ENCODE measurements at places on chromosomes 11 and 22. TPM values are rescaled to one million over a fixed set of nuclear protein-coding genes. Genes with fewer than 3 reads are reported as not detected.

Gene VPS26B
- 30.3 TPM for total RNA-seq

Gene SEZ6L
- not detected for total RNA-seq

Gene SMC1B
- total RNA-seq: 2.1 TPM

Gene LYVE1
- not detected for total RNA-seq

Gene SUSD2
- total RNA-seq: 0.80 TPM

Gene OVCH2
- total RNA-seq: not detected

Gene TRIM29
- total RNA-seq: not detected

Gene FDXACB1
- 8.8 TPM for total RNA-seq

Gene C11orf86
- not detected for total RNA-seq

Gene CD6
- 169 TPM for total RNA-seq

Gene SLC22A6
- total RNA-seq: not detected

Gene MOGAT2
- not detected for total RNA-seq

- DNase-seq: no peak
Measured at GRCh38 chr22:39114112-39114511, 17.1 kb downstream of the APOBEC3H start.

- no peak for DNase-seq
Measured at GRCh38 chr11:69358398-69359020, 64.6 kb downstream of the MYEOV start.

DNA sequence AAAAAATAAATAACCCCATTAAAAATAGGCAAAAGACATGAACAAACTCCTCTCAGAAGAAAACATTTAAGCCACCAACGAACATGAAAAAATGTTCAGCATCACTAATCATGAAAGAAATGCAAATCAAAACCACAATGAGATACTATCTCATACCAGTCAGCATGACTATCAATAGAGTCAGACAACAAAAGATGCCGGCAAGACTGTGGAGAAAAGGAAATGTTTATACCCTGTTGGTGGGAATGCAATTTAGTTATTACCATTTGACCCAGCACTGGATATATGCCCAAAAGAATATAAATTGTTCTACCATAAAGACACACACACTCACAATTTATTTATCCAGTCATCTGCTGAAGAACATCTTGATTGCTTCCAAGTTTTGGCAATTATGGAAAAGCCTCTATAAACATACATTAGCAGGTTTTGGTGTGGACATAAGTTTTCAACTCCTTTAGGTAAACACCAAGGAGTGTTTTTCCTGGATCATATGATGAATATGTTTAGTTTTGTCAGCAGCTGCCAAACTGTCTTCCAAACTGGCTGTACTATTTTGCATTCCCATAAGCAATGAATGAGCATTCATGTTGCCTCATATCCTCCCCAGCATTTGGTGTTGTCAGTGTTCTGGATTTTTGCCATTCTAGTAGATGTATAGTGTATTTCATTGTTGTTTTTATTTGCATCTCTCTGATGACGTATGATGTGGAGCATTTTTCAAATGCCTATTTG, 28.0 kb downstream of the OR8D1 start:
- DNase-seq: no peak

GRCh38 chr22:29213493-29213892, 7.8 kb downstream of the EMID1 start:
- no peak for DNase-seq

DNA sequence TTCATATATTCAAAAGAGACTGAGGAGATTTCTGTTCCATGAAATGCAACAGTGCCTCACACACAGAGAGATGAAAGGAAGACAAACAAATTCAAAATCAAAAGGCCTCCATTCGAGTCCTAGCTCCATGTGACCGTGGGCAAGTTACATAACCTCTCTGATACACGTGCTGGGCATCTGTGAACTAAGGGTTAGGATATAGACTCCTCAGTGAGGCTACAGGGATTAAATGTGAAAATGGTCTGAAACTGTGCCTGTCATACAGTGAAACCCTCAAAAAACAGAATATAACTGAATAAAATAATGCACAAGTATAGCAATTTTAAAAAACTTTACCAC, 111.8 kb upstream of the MTMR2 start:
- no peak for DNase-seq

DNA sequence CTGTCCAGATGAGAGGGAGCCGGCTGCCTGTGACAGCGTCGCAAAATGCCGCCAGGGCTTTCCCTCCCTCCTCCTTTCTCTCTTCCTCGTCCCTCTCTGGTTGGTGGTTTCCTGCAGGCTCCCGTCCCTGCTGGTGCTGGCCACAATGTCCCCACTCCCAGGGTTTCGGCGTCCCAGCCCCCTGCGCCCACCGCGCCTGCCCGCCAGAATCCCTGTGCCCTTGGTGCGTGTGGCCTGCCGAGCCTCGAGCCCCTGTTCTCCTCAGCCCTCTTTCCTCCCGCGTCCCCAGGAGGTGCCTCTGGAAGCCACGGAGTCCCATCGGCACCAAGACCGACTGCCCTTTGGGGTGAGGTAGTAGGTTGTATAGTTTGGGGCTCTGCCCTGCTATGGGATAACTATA, 37.9 kb upstream of the PPARA start:
- DNase-seq: no peak

GRCh38 chr11:61072316-61073109, 29.8 kb upstream of the CD5 start:
- no peak for DNase-seq

DNA sequence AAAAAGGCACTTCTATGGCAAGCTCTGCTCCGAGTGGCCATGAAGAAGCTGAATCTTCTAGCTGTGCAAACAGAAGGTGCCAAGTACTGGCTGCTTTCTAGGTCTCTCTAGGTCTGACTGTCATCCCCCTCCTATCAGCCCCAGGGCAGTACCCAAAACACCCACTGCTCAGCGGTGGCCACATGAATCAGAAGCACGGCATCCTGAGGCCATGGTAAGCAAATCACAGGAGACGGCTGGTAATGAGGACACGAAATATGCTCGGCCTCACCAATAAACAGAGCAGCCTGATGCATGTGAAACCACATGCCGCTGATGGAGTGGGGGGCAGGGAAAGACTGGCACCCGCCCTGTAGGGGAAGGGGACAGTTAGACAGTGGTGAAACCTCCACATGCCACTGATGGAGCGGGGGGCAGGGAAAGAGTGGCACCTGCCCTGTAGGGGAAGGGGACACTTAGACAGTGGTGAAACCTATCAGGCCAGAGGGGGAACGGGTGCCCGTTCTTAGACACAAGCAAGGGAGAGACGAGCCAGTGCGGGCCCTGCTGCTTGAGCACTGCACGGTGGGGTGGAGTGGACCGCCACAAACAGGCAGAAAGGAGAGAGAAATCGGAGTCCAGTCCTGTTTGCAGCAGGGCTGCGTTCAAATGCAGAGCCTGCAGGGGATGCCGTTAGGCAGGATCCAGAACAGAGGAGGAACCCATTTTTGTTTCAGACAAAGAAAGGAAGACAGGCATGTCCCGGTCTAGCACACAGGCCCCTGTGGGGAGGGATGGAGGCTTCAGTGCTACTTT, 29.9 kb upstream of the MOB2 start:
- DNase-seq: no peak

DNA sequence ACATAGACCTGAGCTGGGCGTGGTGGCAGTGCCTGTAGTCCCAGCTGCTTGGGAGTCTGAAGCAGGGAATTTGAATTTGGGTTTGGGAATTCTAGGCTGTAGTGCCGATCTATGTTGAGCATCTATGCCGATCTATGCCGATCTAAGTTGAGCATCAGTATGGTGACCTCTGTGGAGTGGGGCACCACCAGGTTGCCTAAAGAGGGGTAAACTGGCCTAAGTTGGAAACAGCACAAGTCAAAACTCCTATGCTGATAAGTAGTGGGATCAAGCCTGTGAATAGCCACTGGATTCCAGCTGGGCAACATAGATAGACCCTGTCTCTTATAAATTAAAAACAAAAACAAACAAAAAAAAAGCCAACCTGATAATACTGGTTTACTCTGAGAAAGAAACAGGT, 7.4 kb downstream of the WEE1 start:
- DNase-seq: no peak

- no peak for DNase-seq
Measured at GRCh38 chr11:85918910-85919794, 64.0 kb downstream of the CCDC83 start.

GRCh38 chr11:109914809-109915653, 178.2 kb upstream of the ZC3H12C start:
- no peak for DNase-seq

DNA sequence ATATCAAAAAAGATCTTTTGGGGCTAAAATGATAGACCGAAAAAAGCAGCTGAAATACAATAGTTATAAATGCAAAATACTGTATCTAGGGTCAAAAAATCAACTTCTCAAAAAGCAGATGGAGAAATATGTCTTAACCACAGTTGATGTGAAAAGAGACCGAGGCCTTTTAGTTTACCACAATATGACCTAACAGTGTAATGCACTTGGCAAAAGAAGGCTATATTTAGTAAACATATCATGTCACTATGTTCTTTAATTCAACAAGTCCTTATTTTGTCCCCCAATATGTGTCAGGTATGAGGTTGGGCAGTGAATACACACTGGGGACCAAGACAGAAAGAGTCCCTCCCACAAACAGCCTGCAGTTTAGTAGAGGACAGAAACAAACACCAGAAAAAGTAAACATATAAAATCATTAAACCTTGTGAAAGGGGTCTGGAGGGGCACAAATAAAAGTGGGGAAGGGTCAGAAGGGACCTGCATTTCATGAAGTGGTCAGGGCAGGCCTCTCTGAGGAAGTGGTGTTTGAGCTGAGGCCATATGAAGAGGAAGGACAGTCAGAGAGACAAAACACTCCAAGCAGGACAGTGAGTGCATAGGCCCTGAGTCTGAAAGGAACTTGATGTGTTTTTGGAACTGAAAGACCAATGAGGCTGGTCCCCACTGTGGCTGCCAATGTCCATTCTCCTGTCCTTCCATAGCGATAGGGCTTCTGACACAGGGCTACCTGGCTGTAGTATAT, 53.4 kb downstream of the LIF start:
- DNase-seq: no peak

DNA sequence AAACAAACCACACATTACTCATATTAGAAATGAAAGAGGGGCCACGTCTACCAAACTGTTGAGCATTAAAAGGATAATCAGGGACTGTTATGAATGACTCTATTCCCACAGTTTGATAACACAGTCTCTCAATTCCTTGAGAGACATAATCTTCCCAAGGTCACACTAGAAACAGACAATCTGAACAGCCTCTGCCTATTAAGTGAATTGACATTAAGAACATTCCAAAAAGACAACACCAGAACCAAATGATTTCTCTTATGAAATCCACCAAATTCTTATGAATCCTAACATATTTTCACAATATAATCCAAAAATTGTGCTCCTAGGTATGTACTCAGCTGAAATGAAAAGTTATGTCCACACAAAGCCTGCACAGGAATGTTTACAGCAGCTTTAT, 4.6 kb downstream of the RFPL1 start:
- DNase-seq: no peak

DNA sequence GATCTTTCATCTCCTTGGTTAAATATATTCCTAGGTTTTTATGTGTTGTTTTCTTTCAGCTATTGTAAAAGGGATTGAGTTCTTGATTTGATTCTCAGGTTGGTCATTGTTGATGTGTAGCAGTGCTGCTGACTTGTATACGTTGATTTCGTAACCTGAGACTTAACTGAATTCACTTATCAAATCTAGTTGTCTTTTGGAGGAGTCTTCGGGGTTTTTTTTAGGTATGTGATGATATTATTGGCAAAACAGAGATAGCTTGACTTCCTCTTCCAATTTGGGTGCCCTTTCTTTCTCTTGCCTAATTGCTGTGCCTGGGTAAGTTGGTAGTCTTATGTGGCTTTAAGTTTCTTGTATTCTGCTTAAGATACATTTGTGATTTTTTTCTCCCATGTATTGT, 52.8 kb downstream of the CBL start:
- no peak for DNase-seq

DNA sequence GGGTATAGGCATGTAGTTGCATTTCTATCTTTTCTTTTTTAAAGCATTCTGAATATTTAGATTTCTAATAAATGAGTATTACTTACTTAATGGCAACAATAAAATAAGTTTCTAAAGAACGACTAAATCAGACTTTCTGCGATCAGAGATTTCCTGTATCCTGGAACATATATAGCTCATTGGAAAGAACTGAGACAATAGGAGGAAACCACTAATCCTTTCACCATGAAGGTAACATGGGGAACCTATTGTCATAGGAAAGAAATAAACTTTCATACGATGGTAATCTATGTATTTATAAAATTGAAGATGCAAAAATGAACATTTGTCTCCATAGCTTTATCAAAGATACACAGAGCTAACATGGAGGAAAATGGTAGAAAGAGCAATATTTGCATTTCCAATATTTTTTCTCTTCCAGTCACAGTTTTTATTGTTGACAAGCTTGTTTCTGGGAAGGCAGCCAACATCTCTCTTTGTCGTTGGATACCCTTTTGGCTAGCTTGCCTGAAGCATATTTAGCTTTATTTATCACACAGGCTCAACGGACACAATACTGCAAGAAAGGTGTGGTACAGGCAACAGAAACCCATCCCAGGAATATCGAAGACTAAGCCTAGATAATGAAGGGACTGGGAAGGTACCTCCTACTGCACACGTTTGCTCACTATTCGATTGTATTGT, 293.3 kb upstream of the MPPED2 start:
- no peak for DNase-seq
